Glutamatergic neuron (in vitro differentiated cells): ENCODE measurements at places on chromosomes 3 and 15. TPM values are rescaled to one million over a fixed set of nuclear protein-coding genes. Genes with fewer than 3 reads are reported as not detected.

DNA sequence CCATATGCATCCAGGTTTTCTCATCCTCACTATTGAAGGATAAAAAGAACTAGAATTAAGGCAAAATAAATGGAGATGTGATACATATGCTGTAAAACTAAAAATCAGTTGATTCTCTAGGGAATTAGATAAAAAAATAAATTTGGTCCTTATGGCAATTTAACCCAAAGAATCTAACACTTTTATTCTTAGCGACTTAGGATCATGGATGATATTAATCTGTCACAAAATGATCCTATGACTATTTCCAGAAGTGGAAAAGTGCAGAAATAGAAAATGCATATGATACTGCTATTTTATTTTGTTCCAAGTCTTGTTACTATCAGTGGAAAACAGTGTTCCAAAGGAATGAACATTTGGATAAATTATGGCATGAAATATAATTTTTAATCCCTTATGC is 746.3 kb downstream of the ROBO2 start:
- H3K36me3 ChIP-seq: no peaks in the 10 kb centered on the region
- H3K4me3 ChIP-seq: no peak overlapping the region
- no peak for DNase-seq

DNA sequence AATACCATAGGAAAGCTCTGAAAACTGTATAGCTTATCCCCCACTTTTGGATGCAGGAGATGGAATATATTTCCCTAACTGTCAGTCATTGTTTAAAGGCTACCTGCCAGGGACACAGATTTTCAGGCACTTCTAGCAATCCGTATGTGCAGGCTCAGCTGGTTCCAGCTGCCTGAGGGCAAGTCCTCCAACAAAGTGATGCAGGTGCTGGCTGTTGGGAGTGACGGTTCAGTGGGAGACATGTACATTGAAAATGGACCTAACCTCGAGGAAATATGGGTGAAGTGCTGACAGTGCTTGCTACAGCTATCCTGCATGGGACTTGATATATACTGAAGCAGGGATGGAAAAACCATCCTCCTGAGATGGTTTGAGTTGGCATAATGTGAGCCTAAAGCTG is 153.1 kb upstream of the GAP43 start:
- H3K4me1 ChIP-seq: no peaks in the 10 kb centered on the region
- no peaks in the 10 kb centered on the region for H3K36me3 ChIP-seq
- no peak overlapping the region for H3K4me3 ChIP-seq
- H3K27ac ChIP-seq: no peak overlapping the region

ACKR4 gene
- total RNA-seq: 0.22 TPM

DPPA2 gene
- total RNA-seq: 0.42 TPM
